GM23338 (cell line): ENCODE measurements at places on chromosomes 2 and 18. TPM values are rescaled to one million over a fixed set of nuclear protein-coding genes. Genes with fewer than 3 reads are reported as not detected.
A peak's percentile ranks its signal among the peaks of the same experiment; 100 is the strongest.

The SNRPD1 gene
- total RNA-seq = 35.7 and 37.5 TPM in 2 replicates

DNA sequence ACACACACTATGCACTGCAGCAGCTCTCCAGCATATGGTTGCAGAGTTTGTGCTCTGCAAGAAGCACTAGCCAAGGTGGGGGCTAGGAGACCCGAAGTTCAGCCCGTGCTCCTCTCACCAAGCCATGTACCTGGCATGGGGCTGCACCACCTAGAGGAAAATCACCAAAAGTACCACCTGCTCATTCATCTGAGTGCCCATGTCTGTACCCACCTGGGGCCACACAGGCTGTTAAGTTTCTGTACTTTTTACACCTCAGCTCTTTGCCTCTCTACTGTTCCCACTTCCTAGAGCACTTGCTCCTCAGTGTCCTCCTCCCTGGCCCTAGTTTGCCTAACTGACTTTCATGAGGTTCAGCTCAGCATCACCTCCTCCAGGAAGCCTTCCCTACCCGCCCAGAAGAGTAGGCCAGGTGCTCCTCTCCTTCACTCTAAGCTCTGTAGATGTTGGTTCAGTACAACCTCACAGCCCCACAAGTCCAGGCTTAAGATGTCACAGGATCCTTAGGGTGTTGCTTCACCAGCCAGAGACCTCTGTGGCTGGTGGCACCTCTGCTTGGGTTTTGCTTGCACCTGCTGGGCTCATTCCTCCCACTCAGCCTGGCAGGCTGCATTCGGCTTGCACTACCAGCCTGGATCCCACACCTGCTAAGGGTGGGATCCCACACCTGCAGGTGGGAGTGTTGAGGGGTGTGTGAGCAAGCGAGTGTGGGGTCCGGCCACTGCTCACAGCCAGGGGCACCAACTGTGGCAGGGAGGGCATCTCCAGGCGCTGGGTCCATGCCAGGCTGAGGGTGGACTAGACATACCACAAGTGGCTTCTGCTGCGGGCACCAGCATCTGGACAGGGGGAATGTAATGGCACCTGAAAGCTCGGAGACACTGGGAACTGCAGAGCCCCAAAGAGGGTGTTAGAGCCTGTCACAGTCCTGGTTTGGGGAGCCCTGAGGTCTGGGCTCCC lies 10.2 kb upstream of the TFCP2L1 start:
- no peaks in the 10 kb centered on the region for H3K36me3 ChIP-seq
- no peak for DNase-seq
- no peaks in the 10 kb centered on the region for H3K27me3 ChIP-seq
- H3K4me3 ChIP-seq = no peak overlapping the region
- H3K4me1 ChIP-seq = no peaks in the 10 kb centered on the region

DNA sequence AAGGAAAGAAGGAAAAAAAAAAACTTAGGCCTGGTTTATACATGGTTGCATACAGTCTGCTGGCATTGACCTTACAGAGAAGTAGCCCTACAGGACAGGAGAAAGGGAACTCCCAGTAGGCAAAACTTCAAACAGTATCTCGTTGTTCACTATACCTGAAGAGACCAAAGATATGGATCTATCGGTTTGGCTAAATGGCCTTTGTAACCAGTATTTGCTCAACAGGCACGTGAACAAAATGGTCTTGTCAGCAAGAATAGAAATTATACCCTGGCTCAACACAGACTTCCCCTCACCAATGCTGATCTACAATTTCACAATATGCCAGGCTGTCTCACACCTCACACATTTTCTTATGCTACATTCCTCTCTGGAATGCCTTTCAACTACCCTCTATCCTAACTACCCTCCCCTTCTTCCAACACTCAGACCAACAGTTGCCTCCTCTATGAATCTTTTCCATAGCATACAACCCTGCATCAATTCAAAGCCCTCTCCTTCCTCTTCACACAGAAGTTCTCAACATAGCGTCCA lies 13.7 kb downstream of the HYCC2 start:
- no peaks in the 10 kb centered on the region for H3K36me3 ChIP-seq
- no peaks in the 10 kb centered on the region for H3K27me3 ChIP-seq
- H3K27ac ChIP-seq = no peak overlapping the region
- H3K4me1 ChIP-seq = no peaks in the 10 kb centered on the region

- 0 out of 2 replicates have a peak overlapping the region, but pooled peaks have one; percentile 93 for H3K4me3 ChIP-seq
- H3K36me3 ChIP-seq = no peaks in the 10 kb centered on the region; the same call in 1 of the 2 replicates
- H3K27ac ChIP-seq = no peak overlapping the region
- peaks cover 13% of the 10 kb centered on the region for H3K4me1 ChIP-seq
Measured at GRCh38 chr2:71070294-71071093, 2.0 kb downstream of the NAGK start.

GRCh38 chr18:46412916-46413315 lies 244.1 kb downstream of the LOXHD1 start:
- H3K36me3 ChIP-seq = no peaks in the 10 kb centered on the region
- DNase-seq = no peak
- no peak overlapping the region for H3K27ac ChIP-seq
- H3K4me1 ChIP-seq = peaks cover 37% of the 10 kb centered on the region
- H3K4me3 ChIP-seq = no peak overlapping the region
- no peaks in the 10 kb centered on the region for H3K27me3 ChIP-seq

GRCh38 chr2:174486563-174487107 lies at the start of gene GPR155:
Gene GPR155 (minus strand): TSS chr2:174487029. CDS start chr2:174481956, 5,073 bp downstream.
- no peak for DNase-seq
- no peaks in the 10 kb centered on the region; the same call in 1 of the 2 replicates for H3K4me1 ChIP-seq
- H3K36me3 ChIP-seq = no peaks in the 10 kb centered on the region
- peaks cover 22% of the 10 kb centered on the region for H3K27me3 ChIP-seq
- H3K4me3 ChIP-seq = peak within 1 kb of the TSS; percentile 76
- H3K27ac ChIP-seq = peak within 1 kb of the TSS; percentile 75; the same call in 1 of the 2 replicates

GRCh38 chr18:9615280-9615797 lies 980 bp upstream of the PPP4R1 start:
- H3K36me3 ChIP-seq = no peaks in the 10 kb centered on the region
- no peaks in the 10 kb centered on the region for H3K27me3 ChIP-seq
- peak overlapping the region; percentile 62 for H3K4me3 ChIP-seq
- H3K27ac ChIP-seq = peak overlapping the region; percentile 96

- H3K27ac ChIP-seq = no peak overlapping the region
- no peak for DNase-seq
- H3K4me3 ChIP-seq = no peak overlapping the region
- H3K4me1 ChIP-seq = no peaks in the 10 kb centered on the region
- H3K36me3 ChIP-seq = no peaks in the 10 kb centered on the region
Measured at GRCh38 chr18:9653390-9653789, 39.0 kb upstream of the PPP4R1 start.

GRCh38 chr18:44039216-44039615 lies 641.5 kb upstream of the SETBP1 start:
- H3K27ac ChIP-seq = no peak overlapping the region
- no peaks in the 10 kb centered on the region for H3K36me3 ChIP-seq
- DNase-seq = no peak
- H3K4me1 ChIP-seq = peaks cover 26% of the 10 kb centered on the region

GRCh38 chr2:54619660-54620231 lies 103.7 kb upstream of the EML6 start:
- H3K4me1 ChIP-seq = no peaks in the 10 kb centered on the region
- no peak overlapping the region for H3K4me3 ChIP-seq
- DNase-seq = no peak
- no peaks in the 10 kb centered on the region for H3K27me3 ChIP-seq
